ENCODE measurements at places on chromosomes 16 and 17.
A peak's percentile ranks its signal among the peaks of the same experiment; 100 is the strongest.

DNA sequence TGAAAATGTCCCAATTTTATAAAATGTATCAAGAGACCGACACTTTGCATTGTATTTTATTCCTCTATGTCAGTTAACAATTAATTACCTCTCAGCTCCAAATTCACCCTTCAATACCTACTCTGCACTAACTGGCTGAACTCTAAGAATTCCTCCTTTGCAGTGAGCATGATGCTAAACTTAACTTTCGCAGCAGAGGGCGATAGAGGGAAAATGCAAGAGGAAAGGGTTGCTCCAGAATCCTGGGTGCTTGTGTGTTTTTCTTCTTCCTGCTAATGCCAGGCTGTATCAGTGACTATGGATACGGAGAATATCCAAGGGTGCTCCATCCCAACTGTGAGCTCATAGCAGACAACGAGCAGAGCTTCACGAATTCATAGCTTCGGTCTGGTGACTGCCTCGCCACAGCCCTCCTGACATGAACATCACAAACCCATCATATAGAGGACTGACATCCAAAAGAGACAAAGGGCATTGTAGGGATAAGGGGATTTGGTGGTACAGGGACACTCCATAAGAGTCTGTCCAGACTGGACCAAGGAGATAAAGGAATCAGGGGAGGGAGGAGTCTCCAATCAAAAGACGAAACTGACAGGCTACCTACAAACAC lies 172.9 kb downstream of the STX8 start:
- peak; percentile 39 for DNase-seq

- no peak for DNase-seq
Measured at GRCh38 chr16:86034421-86034919, 135.5 kb downstream of the IRF8 start.

GRCh38 chr16:648781-649589 lies at the start of gene WDR90:
Gene WDR90 (plus strand): TSS chr16:649365. CDS start chr16:649417, 52 bp downstream.
- DNase-seq: peak; percentile 97

- peak; percentile 86 for DNase-seq
Measured at GRCh38 chr17:78736526-78737079, 45.5 kb downstream of the CYTH1 start.

DNA sequence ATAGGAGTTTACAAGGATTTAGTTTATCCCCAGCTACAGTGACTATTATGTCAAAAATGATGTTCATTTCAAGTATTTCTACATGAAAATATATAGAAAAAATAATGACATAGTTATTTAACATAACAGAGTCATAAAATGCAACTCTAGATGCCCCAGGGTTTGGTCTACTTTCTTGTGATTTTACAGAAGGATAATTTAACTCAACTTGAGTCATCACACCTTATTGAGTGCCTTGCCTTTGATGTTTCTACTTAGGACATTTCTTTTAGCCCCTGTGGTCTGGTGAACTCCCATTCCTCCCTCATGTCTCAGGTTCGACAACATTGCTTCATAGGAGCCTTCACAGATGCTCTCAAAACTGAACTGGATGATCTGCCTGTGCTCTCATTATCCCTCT lies 2.0 kb downstream of the KRT20 start:
- DNase-seq: no peak

GRCh38 chr17:82636626-82637598 lies 11.3 kb downstream of the WDR45B start:
- no peak for DNase-seq

DNA sequence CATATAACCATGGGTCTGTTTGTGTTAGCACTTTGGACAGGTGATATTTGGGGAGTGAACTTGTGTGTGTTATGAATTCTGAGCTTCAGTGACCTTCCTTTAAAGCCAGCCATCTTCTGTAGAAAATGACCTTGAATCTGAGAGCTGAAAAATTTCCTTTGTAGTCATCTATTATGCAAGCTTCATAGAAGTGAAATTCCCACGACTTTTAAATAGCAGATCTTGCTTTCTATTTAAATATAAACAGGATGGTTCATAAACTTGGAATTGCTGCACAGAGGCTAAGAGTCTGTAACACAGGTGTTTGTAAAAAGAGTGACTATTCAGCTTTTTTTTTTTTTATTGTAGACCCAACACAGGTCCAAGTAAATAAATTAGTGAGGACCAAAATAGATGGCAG lies 85.5 kb downstream of the MARCHF10 start:
- no peak for DNase-seq

- DNase-seq: no peak
Measured at GRCh38 chr17:74728033-74728701, 8.9 kb upstream of the RAB37 start.

DNA sequence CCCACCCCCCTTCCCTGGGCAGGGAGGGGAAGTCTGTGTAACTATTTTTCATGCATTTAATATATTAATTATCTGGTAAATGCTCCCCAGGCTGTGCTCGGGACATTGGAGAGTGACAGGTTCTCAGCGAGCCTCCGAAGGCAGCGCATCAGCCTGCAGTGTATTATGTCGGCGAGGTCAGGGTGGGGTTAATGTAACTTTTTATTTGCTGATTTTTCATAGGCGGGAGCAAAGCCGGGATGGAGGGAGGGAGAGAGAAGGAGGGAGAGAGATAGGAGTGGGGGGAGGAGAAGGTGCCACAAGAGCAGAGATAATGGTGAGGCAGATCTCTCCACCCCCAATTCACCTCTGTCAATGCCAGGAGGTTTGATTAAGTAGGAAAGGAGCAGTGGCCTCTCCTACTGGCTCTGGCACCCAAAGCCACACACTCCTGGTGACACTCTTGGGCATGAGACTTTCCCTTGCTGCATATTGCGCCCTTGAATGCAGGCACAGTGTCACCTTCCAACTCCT lies 104.0 kb downstream of the MRM1 start:
- no peak for DNase-seq

DNA sequence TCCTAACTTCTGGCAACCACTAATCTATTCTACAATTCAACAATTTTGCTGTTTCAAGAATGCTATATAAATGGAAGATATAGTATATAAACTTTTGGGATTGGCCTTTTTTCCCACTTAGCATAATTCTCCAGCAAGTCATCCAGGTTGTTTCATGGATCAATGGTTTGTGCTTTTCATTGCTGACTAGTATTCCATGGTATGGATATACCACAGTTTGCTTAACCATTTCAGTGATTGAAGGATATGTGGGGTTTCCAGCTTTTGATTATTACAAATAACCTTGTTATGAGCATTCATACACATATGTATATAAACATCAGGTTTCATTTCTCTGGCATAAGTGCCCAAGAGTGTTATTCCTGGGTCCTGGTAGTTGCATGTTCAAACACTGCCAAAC lies 2.1 kb upstream of the FAM83G start:
- DNase-seq: no peak

GRCh38 chr17:33124185-33124584 lies 132.5 kb downstream of the SPACA3 start:
- no peak for DNase-seq

DNA sequence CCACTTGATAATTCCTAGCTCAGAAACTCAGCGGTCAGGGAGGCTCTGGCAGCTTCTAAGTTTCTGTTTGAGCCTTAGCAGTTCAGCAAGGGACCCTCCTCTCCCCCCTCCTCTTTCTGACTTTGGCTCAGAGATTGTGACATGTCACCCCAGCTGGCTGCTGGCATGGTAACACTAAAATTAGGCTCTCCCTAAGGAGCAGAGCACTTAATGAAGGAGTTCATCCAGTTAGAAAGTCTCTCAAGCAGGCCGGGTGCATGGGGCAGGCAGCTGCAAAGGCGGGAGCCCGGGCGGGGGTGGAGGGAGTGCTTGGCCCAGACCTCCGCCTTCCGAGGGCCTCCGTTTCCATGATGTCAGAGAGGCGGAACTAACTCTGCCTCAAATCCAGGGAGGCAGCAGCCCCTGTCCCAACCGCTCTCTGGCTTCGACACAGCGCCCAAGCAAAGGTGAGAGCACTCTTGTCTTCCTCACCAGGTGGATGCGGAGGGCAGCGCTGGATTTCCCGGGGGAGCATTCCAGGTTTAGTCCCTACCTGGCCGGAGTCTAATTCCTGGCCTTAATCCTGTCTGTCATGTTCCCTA lies 128.0 kb upstream of the PLCG2 start:
- no peak for DNase-seq

GRCh38 chr17:4845118-4845517 lies 12.0 kb downstream of the MINK1 start:
- DNase-seq: peak; percentile 89

GRCh38 chr17:65054602-65055001 lies 1.9 kb downstream of the GNA13 start:
- DNase-seq: no peak

DNA sequence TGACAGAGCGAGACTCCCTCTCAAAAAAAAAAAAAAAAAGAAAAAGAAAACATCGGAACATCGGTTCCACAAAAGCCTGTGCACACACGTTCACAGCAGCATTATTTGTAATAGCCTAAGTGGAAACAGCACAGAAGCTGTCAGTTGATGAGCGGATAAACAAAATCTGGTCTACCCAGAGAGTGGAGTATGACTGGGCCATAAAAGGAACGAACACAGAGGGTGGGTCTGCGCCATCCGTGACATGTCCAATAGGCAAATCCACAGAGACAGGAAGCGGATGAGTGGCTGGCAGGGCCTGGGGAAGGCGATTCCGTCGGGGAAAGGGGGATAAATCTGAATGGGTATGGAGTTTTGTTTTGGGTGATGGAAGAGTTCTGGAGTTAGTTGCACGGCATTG lies 212.2 kb upstream of the CIBAR2 start:
- DNase-seq: no peak

DNA sequence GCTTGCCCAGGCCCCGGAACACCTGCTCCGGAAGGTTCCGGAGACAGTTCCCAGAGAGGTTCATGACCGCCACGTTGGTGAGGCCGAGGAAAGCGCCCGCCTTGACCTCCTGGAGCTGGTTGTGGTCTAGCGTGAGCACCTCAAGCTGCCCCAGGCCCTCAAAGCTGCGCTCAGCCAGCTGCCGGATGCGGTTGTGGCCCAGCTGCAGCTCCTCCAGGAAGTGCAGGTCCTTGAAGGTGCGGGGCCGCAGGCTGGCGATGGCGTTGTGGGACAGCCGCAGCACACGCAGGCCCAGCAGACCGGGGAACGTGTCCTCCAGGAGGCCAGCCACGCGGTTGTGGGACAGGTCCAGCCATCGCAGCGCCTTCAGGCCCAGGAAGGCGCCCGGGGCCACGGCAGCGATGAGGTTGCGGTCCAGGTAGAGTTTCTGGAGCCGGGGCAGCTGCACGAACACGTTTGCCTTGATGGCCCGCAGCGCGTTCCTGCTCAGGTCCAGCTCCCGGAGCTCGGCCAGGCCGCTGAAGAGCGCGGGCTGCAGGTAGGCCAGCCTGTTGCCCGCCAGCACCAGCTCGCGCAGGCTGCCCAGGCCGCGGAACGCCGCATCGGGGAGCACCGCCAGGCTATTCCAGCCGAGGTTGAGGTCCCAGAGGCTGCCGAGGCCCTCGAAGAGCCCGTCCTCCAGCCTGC lies 2.1 kb downstream of the IGFALS start:
- no peak for DNase-seq

- peak; percentile 3 for DNase-seq
Measured at GRCh38 chr16:6573577-6573976, 759.1 kb upstream of the RBFOX1 start.

DNA sequence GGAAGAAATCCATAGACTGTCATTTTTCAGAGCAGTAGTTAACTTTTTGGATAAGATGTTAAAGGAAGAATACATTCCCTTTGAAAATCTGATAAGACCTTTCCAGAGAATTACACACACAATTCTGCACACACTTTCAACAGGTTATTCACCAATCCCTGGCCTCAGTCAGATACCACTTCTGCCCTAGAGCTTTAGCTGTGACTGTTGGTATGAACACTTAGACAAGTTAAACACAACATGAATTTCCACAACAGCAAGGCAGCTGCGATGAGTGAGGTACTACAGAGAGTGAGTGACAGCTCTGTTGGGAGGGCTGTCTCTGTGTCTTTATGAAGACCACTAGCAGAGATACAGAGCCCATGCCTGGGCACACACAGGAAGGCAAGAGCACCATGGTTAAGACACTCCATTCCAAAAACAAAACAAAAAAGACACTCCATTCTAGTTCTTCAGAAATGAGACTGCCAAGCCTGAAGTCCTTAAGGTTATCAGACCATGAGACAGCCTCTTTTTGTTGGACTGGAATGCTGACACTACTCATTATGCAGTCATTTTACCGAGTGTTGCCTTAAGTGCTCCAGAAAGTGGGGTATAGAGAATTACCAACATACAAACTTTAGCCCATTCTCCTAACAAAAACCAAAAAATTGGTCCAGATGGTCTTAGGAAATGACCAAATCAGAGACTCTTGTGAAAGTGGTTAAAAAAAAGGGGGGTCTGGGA lies 42.4 kb downstream of the TOM1L2 start:
- DNase-seq: no peak

DNA sequence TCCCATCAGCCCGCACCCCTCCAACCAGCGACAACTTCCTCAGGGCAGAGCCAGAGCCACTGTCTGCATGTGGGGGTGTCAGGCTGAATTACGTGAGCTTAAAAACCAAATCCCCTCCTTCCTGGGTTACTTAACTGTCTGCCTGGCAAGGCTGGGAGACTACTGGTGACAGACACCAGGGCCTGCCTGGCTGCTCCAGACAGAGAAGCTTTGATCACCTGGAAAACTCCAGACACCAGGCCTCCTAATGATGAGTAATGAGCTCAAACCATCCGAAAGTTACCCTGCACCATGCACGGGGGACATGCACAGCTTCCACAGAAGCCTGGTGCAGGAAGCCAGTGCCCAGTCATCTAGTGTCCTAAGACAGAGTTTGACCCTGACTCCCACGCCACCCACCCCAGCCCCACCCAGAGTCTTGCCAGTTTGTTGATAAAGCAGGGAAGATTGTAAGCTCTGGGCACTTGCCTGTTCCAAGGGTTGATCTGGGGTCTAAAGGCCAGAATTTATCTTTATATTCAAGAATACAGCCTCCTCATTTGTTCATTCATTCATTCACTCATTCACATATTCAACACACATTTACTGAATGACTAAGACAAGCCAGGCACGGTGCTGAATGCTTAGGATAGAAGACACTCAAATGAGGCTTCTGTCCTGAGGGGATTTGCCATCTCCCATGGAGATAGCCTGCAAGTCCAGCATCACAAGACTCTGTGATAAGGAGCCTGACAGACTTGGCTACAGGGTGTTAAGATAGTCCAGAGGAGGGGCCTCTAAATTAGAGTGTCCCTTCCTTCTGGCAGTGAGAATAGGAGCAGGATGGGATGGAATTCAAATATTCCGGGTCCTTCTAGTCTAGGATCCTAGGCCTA lies 7.2 kb upstream of the CCDC182 start:
- DNase-seq: peak; percentile 55

GRCh38 chr17:78997231-78997741 lies 12.3 kb downstream of the CANT1 start:
- no peak for DNase-seq

GRCh38 chr17:29573871-29574731 lies 5.6 kb downstream of the TP53I13 start:
- no peak for DNase-seq

DNA sequence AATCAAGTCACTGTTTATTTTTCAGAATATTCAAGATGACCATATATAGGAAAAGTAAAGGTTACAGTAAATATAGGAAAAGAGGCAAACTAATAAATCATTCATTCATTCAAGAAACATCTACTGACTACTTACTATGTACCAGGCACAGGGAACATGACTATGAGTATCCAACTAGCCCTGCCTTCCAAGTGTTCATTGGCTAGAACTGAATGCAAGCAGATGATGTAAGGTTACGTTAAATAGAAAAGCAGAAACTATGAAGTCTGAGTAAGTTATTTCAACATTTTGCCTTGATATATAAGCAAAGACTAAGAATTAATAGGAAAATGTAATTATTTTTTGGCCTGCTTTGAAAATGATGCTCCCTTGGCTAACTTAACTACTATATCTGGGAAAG lies 36.7 kb downstream of the SPAG9 start:
- peak; percentile 46 for DNase-seq

- no peak for DNase-seq
Measured at GRCh38 chr17:76690596-76691280, 20.0 kb downstream of the MXRA7 start.

GRCh38 chr16:27624154-27625049 lies 74.5 kb downstream of the KATNIP start:
- DNase-seq: no peak
